ENCODE measurements at places on chromosomes 7 and 10.

GRCh38 chr7:69907720-69908119 is 309.4 kb downstream of the AUTS2 start:
- DNase-seq: no peak

- no peak for DNase-seq
Observed at GRCh38 chr7:127620406-127621233, 2.7 kb upstream of the PAX4 start.

DNA sequence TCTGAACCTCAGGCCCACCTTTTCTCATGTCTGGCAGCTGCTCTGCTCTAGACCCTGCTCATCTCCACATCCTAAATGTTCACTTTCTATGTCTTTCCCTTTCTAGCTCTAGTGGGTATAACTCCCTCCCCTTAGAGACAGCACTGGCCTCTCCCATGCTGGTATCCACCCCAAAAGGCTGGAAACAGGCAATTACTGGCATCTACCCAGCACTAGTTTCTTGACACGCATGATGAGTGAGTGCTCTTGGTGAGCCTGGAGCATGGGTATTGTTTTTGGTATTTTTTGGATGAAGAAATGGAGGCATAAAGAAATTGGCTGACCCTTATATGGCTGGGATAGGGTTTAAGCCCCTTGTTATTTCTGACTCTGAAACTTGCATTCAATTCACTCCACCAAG is 156.0 kb downstream of the EGFR start:
- no peak for DNase-seq

- no peak for DNase-seq
Observed at GRCh38 chr10:105284476-105285215, 643.6 kb downstream of the SORCS3 start.

DNA sequence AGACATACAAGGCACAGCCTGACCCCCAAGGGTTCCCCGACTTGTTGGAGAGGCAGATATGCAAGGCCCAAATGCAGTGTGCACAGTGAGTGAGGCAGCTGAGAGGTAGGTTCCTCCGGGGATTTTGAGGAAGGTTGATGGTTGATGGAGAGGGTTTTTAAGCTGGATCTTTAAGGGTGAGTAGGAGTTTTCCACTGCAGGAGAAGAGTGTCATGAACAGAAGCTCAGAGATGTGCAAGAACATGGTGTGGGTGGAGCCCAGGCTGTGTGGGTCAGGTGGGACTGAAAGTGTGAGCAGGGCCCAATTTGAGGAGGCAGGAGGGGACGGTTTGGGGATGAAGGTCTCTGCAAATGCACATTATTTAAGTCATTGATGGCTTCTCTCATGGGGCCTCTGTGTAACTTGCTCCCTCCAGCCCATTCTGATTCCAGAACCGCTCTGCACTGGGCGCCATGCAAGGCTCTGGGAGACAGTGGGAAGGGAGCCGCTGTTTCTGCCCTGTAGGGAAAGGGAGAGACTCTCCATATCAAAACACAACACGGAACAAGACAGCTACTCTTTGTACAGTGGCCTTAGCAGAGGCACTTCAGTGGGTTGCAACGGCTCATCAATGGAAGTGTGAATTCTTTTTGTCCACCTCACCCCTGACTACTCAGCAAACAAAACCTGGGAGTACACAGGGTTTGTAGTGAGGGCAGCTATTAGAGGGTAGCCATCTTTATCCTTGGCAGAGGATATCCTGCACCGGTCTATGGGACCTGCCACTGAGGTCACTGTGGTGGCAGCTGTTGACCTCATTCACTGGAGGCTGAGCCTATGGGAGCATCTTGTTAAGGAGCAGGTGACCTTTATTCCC is 29.7 kb downstream of the RAMP3 start:
- no peak for DNase-seq

DNA sequence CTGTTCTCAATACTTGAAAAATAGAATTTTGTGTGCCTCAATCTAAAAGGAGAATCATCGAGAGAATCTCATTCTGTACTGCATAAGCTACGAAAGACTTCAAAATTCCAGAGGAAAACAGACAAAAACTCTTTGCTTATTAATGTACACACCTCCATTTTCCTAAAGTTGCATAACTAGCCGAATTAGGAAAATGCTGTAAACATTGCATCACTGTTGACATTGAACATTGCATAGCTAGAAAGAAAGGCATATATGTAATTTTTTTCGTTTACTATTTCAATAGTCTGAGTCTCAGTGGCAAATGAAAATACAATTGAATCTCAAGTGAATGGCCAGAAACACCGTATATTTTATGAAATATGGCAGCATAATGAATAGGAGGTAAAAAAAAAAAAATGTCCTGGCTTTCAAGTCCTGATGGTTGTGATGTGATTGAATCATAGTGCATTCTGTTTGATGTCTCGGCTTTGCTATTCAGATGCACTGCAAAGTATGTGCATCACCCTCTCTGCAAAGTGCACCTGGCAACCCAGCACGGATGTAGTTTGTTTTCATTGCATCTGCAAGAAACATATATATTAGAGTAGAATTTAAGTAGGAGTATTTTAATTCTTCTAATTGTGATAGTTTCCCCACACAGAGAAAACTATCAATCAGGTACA is 196.7 kb downstream of the VTI1A start:
- no peak for DNase-seq

GRCh38 chr10:60236869-60237524 is 152.7 kb downstream of the ANK3 start:
- no peak for DNase-seq

GRCh38 chr7:31957090-31957720 is 113.0 kb downstream of the PDE1C start:
- DNase-seq: no peak

DNA sequence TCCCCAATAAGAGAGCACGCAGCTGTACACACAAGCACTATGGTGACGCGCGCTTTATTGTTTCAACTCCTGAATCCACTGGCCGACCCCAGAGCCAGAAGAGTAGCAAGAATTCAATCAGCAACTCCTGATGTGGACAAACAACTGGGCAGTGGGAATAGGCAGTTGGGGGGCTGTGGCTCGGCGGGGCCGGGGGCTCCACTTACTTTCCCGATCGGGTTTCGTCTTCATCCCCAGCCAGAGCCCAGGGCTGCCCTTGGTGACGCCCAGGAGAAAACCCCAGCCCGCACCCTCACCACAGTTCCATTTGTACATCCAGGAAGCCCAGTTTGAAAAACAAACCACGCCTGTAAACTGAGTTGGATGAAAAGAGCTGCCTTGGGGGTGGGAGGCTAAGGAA is 38.7 kb downstream of the DAGLB start:
- DNase-seq: no peak

GRCh38 chr7:97845622-97846203 is 26.5 kb downstream of the ASNS start:
- DNase-seq: no peak

DNA sequence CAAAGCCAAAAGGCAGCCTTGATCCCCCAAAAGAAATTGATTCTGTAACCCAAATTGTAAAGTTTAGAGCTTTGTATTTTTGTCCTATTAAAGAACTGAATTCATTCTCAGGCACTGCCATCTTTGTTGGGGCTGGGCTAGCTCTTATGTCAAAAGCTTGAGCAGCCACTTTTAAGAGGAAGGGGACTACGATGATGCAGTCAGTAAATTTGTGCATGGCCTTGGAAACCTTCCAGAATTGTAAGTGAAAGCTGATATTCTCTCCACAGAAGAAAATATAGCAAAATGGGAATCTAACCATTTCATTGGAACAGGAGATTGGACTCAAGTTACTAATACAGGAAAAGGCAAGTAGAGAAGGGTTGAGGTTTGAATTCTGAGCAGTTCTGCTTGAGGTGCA is 50.1 kb downstream of the RBM20 start:
- DNase-seq: no peak

DNA sequence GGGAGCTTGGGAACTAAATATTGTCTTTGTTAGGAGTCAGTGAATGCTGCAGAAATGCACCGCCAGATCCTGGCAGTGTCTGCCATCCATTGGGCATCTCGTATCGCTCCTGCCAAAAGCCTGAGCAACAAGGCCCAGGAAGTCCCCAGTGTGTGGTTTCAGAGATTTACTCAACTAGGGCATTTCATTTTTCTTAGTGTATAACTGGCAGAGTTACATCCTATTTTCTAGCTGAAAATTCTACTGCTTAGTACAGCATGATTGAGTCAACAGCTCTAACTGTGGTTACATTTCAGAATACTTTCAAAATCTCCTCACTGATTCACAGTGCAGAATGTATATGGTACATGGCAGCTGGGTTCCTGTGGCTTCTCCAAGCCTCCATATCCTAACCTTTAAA is 95.8 kb upstream of the CREB5 start:
- DNase-seq: no peak

DNA sequence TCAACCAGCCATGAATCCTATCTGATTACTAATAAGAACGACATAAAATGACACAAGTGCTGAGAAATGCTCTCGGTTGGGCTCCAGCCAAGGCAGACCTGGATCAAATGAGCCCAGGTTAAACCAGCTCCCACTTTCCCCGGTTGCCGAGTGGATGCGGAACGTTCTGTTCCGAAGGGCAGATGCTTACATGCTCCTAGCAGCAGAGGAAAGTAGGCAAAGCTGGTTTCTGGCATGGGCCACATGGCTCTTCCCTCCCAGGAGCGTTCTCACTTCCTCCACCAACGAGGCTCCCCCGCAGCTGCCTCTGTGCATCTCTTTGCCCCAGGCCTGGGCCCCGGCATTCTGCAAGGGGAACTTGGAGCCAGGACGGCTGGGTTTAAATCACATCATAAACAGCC is 61.8 kb upstream of the SDK1 start:
- no peak for DNase-seq
